Activated CD4-positive, alpha-beta T cell treated with anti-CD3 and anti-CD28 coated beads for 24 hours (primary cell): ENCODE measurements at places on chromosomes 5 and 9.

DNA sequence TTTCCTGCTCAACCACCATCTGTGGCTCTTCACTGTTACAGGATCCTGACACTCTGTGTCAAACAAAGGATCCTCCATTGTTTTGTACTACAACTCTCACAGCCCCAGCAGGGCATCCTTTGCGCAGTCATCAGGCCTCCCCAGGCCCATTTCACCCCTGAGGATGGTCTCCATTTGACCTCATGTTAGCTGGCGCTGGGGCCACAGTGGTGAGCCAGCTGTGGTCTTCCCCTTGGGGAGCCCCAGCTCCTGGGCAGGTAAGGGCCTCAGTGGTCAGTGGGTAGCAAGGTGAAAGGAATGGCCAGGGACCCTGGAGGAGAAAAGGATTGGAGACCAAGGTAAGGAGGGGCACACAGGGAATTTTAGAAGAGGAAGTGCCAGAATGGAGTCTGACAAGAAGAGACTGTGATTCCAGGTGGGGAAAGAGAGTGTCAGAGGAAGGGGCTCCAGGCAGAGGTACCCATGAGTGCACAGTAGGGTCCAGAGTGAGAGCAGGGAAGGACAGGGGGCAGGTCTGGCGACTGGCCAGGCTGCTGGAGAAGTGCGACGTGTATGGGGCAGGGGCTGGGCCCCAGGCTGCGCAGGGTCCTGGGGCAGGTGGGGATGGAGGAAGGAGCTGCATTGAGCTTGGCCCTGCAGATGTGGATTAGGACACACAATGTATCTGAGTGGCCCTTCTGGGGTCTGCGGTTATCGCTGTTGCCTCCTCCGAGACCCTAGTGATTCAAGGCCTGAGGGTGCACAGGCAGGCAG is 109.9 kb downstream of the PHF2 start:
- no peak for DNase-seq

- DNase-seq = peak; percentile 7
Measured at GRCh38 chr9:84668196-84669012, 1.1 kb upstream of the NTRK2 start.

DNA sequence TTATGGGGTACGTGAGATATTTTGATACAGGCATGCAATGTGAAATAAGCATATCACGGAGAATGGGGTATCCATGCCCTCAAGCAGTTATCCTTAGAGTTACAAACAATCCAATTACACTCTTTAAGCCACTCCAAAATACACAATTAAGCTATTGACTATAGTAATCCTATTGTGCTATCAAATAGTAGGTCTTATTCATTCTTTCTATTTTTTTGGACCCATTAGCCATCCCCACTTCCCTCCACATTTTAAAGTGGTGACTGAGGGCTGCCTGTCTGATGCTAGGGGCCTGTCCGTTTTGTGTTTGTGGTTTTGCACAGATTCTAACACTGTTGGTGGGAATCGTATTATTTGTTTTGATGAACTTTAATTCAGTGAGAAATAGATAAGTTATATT is 129.7 kb upstream of the DHFR start:
- no peak for DNase-seq

DNA sequence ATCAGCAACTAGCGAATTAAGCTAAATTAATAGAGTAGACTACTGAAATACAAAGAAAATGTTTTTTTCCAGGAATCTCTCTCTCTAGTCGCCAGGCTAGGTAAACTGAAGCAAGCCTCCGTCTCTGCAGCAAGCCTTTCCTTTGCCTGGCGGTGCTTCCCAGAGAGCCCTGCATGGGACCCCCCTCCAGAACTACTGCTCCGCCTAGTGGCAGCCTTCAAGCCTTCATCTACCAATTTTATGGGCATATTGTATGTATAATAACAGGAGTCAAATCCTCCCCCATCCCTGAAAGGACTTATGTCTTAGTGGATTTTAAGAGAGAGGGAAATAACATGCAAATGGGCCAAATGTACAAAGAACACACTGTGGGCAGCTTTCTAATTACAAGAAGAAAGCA is 241.9 kb downstream of the SAXO1 start:
- no peak for DNase-seq

DNA sequence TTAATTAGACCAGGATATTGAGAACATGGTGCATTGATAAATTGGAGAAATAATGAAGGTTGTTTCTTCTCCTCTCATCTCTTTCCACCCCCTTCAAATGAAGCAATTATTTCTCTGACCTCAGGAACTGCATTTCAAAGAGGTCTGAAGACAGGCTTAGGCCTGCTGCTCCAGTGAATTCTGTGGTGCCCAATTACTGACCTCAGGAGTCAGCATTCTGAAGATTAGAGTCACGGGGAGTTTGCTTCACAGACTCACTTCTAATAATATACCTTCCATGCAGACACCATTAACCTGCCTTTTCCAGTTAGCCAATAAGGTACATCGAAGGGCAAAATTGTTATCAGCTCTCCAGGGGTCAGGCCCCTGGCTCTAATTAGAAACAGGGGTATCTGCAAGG is 270.9 kb downstream of the GAS1 start:
- DNase-seq = no peak

GRCh38 chr9:115855458-115856133 is 298.0 kb upstream of the PAPPA start:
- DNase-seq = no peak

DNA sequence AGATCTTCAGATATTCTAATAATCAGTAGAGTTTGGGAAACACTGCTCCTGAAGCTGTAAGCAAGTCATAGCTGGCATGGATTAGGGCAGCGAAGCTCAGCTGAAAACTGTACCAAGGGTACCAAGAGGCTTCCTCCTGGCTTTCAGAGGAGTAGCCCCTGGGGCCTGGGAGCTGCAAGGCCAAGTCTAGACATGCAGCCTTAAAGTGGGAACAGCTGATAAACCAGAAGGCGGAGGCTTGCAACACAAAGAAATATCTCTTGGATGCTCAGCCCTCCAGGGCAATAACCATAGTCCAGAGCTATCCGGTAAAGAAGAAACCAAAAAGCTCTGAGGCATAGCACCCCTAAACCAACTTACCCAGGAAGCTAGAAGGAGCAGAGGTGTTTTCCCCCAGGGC is 51.5 kb downstream of the MRPS30 start:
- no peak for DNase-seq

DNA sequence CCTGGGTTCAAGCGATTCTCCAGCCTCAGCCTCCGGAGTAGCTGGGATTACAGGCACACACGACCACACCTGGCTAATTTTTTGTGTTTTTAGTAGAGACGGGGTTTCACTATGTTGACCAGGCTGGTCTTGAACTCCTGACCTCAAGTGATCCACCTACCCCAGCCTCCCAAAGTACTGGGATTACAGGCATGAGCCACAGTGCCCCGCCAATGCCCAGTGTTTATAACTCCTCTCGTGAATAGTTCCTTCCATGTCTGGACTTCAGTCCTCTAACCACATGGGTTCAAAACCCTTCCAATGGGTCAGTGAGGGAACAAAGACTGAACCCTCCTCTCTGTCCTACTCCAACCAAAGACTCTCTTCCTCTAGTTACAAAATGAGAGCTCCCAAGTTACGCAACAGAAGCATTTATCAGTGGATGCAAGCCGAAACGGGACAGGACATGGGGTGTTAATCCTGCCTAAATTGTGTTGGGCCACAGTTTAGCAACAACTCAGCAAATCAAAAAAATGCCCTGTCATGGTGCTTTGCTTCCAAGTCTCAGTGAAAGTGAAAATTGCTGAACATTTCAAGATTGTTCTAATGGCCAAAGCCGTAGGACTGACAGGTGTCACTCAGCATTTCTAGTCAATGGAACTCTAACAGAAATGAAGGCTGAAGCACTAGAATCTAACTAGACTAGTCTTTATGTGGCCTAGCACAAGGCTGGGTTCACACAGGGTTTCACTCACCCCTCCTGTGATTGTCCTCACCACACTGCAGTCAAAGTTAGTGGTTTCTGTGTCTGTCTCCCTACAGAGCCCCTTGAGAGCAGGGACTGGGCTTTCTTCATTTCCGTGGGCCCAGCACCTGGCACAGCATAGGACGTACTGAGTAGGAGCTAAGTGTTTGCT is 3.2 kb upstream of the TMEM245 start:
- no peak for DNase-seq

GRCh38 chr9:120927269-120928014 is 846 bp upstream of the TRAF1 start:
- no peak for DNase-seq

GRCh38 chr5:54792611-54793404 is 192.6 kb downstream of the ESM1 start:
- no peak for DNase-seq
